ENCODE measurements at places on chromosomes 12 and 14.

GRCh38 chr14:21101802-21102413 lies 1.0 kb downstream of the TMEM253 start:
- DNase-seq: no peak

DNA sequence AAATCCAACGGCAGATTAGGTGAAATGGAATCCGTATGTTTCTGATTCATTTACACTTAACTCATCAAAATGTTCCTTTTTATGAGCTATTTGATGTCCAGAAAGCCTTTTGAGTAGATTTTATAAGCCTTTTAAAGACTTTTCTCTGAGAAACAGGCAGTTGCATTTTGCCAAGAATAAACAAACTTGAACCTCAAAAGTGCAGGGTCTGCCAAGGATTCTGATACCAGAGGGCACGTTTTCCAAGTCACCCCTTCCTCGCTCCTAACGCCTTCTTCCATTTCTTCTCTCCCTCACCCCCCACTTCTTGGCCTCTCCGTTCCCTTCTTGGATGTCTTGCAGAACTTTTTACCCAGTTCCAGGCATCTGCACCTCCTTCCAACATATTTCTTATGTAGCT lies 200.6 kb upstream of the TBX3 start:
- no peak for DNase-seq

DNA sequence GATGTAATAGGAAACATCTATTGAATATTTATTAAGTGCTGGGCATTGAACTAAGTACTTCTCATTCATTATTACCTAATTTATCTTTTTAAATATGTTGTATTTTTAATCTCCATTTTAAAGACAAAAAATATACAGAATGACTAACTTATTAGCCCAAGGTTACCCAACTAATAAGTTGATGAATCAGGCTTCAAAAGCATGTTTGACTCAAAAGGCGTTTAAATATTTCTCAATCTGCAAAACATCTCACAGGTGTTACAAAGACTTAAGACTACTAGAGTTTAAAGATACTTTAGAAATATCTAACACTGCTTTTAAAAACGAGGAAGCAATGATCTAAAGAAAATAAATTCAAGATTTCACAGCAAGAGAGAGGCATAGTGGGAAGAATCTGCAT lies 457.4 kb upstream of the DCN start:
- DNase-seq: no peak

GRCh38 chr12:61821381-61821780 lies 438.8 kb upstream of the USP15 start:
- no peak for DNase-seq

GRCh38 chr12:107417004-107417403 lies 268.6 kb upstream of the PWP1 start:
- DNase-seq: no peak
